NCI-H2081 treated with DMSO at 0.1 percent for 48 hours (cell line): ENCODE measurements at places on chromosomes 6 and 20.

DNA sequence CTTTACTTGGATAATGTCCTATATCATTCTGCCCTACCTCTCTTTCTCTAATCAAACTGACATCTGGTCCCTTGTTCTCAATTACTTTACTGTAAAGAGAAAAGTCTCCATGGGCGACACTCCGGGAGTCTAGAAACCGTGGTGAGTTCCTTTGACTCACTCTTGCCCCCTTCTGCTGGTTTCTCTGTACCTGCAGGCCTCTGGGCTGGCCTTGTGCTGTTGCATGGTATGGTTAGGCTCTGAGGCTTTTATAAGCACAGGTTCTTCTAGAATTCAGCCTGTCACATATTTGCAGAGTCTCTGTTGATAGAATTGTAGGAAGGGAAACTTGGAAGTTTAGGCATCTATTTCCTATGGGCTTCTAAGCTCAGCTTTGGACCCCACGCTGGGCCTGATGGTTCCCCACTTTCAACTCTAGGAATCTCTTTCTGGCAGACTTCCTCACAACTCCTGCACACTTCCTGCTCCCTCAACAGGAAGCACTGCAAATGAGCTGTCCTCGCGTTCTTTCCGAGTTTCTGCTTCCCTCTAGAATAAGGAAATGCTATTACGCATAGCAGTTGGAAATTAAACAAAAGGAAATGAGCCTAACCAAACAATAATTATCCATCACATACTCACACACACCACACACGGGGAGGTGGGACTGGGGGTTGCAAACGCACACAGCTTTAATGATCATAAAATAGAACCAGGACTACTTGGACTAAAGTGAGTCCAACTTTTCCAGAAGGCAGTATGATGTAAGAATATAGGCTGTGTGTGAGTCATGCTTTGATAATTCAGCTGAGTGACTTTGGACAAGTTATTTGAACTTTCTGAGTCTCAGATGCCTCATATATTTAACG lies 683.3 kb downstream of the QKI start:
- no peak for DNase-seq

- no peak for DNase-seq
Observed at GRCh38 chr20:43832096-43832816, 82.4 kb upstream of the TOX2 start.

DNA sequence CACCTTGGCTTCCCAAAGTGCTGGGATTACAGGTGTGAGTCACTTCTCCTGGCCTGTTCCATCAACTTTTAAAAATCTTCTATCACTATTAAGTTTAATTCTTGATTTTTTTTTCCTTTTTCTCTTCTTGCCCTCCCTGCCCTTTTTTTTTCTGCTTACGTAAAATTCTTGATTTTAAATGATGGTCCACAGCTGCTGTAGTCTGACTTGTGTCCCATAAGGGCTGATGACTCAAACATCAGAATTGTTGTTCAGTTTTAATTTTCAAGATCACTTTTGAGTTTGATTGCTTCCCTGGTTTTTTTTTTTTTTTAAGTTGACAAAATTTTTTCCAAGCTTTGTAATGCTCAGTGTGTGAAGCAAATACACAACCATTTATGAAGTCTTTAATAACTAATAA lies 61.9 kb downstream of the CBFA2T2 start:
- no peak for DNase-seq

GRCh38 chr6:103854059-103854458 lies 1005.7 kb downstream of the HACE1 start:
- no peak for DNase-seq

DNA sequence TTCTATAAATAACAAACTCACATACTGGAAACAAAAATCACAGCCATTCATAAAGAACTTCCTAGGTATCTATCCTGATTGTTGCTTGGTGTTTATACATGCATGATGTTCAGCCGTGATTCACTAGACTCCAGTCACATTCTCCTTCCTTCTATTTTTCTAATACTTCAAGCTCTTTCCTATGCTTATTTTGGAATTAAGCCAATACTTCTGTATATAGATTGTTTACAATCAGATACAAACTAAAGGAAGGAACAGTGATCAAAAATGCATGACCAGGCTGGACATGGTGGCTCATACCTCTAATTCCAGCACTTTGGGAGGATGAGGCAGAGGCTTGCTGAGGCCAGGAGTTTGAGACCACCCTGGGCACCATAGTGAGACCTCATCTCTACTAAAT lies 377.5 kb upstream of the IRAK1BP1 start:
- DNase-seq = no peak

- DNase-seq = no peak
Observed at GRCh38 chr6:93849857-93850256, 430.5 kb upstream of the EPHA7 start.

- DNase-seq = no peak
Observed at GRCh38 chr6:4819706-4820283, 43.6 kb downstream of the CDYL start.

- no peak for DNase-seq
Observed at GRCh38 chr6:146949425-146949824, 254.8 kb upstream of the STXBP5 start.

DNA sequence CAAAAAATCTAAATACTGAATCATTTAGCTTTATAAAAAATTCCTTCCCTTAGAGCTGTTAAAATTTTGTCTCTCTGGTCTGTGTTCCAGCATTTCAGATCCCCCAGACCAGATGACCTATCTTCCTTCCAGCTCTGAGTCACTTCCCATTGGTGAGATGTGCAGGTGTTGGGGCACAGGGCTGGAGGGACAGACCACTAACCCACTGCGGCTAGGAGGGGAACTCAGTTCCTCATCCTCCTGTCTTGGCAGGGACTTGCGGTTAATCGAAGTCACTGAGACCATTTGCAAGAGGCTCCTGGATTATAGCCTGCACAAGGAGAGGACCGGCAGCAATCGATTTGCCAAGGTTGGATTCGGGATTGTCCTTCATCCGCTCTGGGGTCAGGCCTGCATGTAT lies 6.0 kb downstream of the CNPY3 start:
- no peak for DNase-seq

DNA sequence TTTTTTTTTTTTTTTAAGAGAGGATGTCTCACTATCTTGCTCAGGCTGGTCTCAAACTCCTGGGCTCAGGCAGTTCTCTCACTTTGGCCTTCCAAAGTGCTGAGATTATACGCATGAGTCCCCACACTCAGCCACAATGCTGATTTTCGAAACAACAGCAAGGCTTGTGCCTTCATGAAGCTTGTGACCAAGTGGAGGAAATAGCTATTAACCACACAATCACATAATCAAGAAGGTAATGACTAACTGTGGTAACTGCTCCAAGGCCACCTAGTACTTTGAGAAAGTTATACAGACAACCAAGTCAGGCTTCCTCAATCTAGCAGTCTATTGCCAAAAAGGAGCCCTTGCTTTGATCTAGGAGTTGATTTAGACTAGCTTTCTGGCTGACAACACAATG lies 46.3 kb downstream of the SOD2 start:
- no peak for DNase-seq

DNA sequence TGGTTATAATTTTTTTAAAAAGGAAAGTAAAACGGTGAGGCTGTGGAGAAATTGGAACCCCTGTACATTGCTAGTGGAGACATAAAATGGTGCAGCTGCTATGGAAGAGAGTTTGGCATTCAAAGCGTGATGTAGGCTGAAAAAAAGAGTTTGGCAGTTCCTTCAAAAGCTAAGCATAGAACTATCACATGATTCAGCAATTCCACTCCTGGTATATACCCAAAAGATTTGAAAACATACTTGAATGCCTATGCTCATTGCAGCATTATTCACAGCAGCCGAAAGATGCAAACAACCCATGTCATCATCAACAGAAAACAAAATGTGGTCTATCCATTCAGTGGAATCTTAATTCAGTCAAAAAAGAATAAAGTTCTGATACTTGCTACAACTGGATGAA lies 4.5 kb upstream of the SGK2 start:
- DNase-seq = no peak
